ENCODE measurements at places on chromosomes 5 and 9.

DNA sequence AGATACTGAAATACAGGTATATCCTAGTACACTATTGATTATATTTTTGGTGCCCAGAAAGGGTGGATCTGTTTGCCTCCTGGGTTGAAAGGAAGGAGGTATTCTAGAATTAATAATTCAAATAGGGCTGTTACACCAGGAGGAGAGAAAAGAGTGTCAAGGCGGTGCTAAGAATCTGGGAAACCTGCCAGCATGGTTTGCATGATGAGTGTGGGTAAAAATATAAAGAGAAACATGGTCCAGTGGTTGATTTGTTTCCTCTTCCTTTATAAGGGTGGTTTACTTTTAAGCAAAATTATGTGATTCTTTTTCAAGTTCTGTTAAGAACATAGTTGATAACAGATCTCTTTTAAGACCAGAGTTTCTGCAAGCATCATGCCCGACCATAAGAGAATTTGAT, 69.4 kb upstream of the NFIB start:
- DNase-seq: peak; percentile 64

DNA sequence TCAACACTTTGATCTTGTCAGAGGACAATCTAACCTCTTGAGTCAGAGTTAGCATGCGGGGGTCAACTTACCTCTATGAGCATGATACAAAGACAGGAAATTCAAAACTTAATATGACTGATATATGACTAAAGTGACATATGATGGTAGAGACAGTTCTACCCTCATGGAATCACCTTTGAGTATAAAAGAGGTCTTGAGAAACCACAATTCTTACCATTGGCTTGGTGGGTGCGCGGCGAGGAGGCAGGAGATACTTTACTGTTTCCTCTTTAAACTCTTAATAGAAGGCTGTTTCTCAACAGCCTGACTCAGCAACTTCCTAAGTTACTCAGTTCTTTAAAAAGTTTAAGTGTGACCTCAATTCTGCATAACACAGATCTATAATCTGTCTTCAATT, 372.8 kb downstream of the KIAA0825 start:
- no peak for DNase-seq

GRCh38 chr9:89850631-89851325, 246.0 kb downstream of the GADD45G start:
- DNase-seq: no peak

DNA sequence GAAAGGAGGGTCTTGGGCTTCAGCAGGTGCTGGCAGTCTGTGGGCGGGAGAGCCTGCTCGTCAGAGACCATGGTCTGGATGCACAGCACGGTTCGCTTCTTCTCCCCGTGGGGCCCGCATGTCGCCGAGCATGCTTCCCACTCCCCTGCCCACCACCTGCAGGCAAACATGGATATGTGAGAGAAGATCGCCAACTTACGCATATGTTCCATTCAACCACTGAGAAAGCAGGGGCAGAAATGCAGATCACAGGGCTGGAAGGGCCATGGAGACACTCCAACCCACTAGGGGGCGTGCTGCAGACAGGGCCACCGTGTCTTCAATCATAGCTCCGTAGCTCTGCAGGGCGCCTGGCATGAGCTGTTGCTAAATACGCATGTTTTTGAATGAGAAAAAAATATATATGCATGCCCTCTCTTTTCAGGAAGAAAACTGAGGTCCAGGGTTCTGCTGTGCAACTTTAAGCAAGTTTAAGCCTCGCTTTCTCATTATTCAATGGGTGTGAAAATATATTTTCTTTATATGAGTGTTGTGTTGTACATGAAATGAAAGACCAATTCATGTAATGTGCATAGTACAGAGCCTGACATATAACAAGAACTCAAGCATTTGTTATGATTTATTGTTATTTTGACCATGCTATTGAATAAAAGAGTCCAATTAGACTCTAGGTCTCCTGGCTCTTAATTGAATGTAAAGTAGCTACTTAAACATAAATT, 148.0 kb downstream of the TARS1 start:
- DNase-seq: peak; percentile 23

DNA sequence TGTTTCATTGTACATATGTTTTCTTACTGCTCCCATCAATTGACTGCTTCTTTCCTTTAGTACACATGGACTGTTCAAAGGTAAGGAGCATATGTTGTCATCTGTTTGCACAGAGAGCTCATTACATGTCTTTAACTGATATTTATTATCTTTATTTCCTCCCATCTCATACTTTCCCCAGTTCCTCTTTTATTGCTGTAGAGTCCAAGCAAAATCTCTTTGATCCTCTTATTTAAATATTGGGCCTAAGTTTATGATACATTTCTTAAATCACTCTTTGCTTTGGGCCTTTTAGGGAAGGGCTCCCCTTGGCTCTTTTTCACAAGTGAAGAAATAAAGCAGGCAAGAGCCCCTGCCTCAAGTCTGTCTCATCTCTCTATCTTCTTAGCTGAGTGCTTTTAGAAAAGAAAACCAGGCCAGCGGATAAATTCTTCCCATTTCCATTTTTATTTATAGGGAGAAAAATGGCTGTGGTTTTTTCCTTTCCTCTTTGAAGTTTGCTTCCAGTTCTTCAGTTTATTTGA, 152.4 kb downstream of the DOCK2 start:
- no peak for DNase-seq

DNA sequence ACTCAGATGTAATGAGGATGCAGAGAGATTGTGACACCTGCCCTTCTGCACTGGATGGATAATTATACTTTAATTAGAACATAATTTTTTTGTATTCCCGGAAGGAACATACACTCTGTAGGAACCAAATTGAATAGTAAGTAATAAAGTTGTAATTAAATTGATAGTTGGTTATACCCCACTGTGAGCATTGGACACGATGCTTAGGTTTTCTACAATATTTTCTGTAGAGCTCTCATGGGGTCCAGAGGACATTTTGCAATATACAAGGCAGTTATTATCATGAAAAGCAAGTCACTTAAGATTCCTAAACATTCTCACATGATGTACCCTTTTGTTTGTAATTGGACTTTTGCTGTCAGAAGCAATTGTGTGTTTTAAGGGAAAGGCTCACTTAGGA, 63.4 kb downstream of the DIRAS2 start:
- DNase-seq: no peak

- DNase-seq: peak; percentile 77
These were observed 118.1 kb downstream of the C9orf152 start for GRCh38 chr9:110089681-110090370.

- peak; percentile 88 for DNase-seq
These were observed 159.5 kb downstream of the C9orf152 start for GRCh38 chr9:110048403-110048975.

DNA sequence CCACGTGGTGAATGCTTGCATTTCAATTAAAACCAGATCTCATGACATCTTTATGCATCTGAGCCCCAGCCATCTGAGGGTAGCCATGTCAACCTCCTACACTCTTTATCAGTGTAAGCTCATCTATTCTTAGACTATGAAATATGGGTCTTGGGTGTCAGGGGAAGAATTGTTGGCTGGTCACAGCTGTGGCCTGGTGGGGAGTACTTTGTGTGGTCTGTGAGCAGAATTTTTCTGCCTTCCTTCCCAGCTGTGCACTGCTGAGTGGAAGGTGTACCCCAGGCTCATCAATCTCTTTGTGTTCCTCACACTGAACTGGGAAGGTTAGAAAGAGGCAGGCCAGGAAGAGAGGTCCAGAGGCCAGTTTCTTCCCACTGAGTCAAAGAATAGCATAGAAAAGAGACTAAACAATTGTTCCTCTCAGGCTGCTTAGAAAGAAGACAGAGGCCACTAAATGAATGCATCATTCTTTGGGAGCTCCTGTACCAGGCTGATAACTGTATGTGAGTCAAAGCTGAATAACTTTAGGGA, 202.7 kb upstream of the RGMB start:
- peak; percentile 56 for DNase-seq

DNA sequence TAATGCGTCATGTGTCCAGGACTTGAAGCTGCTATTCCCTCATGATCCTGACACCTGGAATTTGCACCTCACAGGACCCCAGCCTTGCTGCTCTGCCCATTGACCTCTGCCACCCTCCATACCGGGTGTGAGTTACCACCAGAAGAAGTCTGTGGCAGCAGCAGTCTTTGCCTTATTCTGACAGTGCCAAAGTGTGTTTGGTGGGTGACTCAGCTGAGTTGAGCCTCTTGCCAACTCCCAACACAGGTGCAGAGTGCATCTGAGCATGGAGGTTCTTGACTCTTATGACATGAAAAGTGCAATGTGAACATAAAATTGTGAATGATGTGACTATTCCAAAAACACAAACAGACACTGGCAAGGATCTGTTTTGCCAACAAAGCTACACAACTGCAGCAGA, 1166.5 kb upstream of the CDH18 start:
- peak; percentile 9 for DNase-seq

DNA sequence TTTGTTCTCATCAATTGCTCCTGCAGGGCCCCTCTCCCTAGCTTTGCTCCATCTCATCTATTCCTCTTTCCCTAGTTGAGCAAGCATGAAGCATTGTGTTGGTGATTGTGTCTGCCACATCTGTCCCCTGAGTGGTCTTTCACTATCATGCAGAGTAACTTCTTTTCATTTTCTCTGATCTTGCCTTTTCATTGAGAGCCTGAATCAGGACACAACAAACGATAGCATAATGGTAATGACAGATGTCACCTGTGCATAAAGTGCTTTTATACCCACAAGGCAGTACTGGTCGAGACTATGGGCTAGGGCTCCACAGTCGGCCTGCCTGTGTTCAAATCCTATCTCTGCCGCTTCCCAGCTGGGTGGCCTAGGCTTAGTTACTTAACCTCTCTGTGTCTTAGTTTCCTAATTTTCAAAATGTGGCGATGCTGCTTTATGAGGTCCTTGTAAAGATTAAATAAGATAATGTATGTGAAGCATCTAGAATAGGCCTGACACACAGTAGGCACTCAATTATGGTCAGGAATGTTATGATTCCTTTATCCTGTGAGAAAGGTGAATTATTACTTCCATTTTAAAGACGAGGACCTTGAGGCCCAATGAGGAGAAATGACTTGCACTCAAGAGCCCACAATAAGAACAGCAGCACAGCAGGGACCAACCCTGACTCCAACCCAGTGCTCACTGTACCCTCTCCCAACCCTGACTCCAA, 137.1 kb upstream of the ZNF618 start:
- no peak for DNase-seq

DNA sequence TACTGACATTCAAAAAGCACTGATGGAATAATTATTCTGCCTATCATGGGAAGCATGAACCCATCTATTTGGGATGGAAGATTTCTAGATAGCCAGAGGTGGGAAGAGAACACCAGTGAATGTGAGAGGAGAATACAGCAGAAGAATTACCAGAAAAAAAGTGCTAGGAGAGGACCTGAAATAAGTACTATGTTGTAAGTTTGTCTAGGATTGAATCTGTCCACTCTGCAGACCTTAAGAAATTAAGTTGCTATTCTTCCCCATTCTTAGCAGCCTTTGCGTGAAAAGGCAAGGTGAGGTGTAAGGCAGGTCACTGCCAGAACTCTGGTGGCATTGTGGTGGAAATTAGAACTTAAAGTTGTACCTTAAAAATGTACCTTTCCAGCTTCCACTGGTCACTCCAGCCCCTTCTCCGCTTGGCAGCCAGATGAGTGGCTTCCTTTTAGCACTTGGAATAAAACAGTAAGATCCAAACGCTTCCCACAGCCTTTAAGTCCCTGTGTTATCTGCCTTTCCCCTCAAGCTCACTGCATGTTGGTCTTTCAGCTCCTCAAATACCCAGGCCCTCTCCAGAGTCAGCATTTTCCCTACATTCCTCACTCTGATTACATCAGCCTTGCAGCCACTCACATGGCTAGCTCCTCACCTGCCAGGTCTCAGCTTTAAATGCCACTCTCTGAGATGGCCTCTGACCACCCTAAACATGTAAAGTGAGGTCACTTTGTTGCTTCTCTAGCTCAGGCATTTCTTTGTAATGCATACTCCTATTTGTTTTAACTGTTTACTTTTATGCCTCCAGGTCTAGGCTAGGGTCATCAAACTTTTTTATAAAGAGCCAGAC, 253.0 kb downstream of the EPB41L4A start:
- no peak for DNase-seq

- peak; percentile 55 for DNase-seq
These were observed at the start of gene GLIPR2 for GRCh38 chr9:36136272-36136893. Gene GLIPR2 (plus strand): TSS chr9:36136733. CDS start chr9:36136779, 46 bp downstream.

DNA sequence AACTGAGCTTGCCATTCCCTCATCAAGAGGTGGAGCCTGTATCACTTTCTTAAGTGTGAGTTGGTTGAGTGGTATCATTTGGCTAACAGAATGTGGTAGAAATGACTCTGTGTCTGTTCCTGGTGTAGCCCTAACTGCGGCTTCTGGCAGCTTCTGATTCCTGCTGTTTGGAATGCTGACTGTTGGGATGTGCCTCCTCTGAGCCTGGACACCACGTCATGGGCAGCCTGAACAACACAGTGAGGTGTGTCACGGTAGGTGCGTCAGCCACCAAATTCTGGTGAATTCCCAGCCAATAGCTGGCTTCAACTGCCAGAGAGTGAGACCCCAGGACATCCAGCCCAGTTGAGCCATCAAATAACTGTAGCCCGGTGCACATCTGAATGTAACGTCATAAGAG, 6.1 kb upstream of the C9orf152 start:
- no peak for DNase-seq

- DNase-seq: peak; percentile 16
These were observed 112.9 kb downstream of the ST8SIA4 start for GRCh38 chr5:100790170-100790665.

DNA sequence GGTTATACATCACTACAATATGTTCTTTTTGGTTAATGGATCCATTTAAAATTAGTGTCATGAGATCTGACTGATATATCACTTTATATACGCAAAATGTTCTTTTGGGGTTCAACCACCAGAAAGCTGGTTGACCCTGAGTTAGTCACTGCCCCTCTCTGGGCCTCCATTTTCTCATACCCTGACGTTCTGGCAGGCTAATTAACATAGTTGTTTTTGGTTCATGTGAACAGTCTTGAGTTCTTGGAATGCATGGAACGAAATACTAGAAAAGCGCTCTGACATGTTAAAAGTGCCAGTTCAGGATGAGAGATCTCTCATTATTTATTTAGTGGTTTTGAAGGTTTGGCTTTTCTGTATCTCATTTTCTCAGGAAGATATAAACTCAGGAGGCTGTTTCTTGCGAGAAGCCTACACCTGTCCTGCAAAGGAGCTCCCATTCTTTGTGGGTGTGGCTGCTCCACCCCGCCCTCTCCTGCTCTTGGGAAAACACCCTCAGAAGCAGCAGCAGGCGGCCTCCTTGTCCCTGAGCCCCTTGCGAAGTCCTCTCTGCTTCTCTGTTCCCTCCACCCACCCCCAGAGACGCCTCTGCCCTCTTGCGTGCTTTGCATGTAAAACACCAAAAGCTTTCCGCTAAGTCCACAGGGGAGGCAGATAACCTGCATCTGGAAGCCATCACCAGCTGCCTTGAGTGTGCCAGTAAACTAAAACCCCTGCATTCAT, 302.4 kb upstream of the PANK3 start:
- no peak for DNase-seq

GRCh38 chr9:11742471-11742870, 950.7 kb upstream of the TYRP1 start:
- no peak for DNase-seq

All from endothelial cell of umbilical vein (primary cell).